ENCODE measurements at places on chromosomes 5 and 9. TPM values are rescaled to one million over a fixed set of nuclear protein-coding genes. Genes with fewer than 3 reads are reported as not detected.

GRCh38 chr9:77005216-77005615 lies 14.2 kb upstream of the FOXB2 start:
- DNase-seq, result no peak

- no peak for DNase-seq
Observed at GRCh38 chr5:67095346-67096171, 101.0 kb downstream of the CD180 start.

- DNase-seq, result peak; percentile 10
Observed at GRCh38 chr9:98707166-98708102, 1.3 kb downstream of the GABBR2 start.

GRCh38 chr9:88388886-88389605 lies 802 bp downstream of the SPIN1 start:
- no peak for DNase-seq

DNA sequence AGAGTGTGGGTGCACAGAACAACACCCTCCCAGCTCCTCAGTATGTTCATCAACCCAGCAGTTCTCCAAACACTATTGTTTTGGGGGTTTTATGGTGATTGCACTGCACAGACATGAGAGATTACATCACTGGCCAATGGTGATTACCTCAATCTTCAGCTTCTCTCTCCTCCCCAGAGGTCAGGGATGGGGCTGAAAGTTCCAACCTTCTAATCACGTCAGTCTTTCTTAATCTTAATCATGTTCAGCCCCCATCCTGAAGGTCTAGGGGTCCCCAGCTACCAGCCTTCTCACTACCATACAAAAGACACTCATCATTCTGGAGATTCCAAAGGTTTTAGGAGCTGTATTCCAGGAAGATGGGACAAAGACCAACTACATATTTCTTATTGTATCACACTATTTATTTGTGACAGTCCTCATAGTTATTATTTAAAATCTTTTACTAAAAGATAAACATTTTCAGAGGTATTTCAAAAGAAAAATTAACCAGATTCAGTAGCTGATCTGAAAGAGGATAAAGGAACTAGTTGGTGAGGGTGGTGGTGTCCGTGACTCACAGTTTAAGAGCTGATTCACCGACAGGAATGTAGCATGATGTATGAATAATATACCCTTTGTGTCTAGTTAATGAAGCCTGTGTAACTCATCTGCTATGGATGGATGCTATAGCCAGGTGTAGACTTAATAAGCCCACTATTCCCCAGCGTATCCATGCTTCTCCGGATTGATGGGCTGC lies 35.6 kb downstream of the RASEF start:
- peak; percentile 89 for DNase-seq

The ACOT12 gene
- total RNA-seq, result not detected

GRCh38 chr5:3104429-3105060 lies 353.1 kb upstream of the IRX2 start:
- DNase-seq, result no peak

DNA sequence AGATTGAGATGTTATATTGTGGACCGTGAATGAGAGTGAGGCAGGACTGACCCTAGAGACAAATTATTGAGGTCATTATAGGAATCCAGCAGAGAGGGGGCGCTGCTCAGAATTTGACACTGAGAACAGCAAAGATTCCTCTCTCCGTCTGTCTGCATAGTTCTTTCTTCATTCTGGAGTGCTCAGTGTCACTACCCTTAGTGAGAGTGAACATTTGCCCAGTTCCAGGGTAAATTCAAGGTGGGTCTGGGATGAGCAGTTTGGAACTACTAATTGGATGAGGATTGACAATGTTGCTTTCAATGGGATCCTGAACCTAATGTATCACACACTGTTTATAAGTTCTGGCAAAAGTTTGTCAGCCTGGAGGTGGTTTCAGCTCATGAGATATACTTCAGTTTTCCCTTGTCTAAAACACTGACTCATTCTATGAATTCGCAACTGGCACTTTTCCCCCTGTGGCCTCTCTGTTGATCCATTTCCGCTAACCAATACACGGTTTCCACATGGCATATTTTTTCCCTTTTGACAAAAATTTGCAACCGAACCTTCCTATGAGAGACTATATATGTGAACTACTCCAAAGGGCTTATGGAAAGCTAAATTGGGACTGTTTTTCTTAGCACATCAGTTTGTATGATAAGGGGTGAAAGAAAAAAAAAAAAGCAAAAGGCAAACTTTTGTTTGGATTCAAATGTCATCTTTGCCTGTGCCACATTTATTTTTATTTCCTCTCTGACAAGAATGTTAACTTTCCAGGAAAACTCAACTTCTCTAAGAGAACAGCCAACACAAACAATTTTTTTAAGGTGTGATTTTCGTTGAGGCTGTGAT lies 1240.7 kb upstream of the WWC1 start:
- DNase-seq, result no peak

DNA sequence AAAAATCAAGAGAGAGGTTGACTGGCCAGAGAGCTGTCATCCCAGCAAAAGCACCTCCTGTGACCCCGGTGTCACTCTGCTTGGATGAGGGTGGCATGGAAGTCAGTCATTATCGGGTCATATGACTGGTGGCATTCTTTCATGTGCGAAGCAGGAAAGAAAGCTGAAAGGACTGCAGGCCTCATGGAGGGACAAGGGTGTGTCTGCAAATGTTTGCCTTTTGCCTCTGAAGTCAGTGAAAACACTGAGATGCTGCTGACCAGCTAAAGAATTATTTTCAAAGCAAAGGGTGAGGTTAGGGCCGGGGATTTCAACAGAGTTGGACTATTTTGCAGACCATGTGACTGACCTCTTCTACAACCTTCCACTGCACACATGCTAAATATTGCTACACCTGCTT lies 298.3 kb downstream of the CSNK1G3 start:
- no peak for DNase-seq

DNA sequence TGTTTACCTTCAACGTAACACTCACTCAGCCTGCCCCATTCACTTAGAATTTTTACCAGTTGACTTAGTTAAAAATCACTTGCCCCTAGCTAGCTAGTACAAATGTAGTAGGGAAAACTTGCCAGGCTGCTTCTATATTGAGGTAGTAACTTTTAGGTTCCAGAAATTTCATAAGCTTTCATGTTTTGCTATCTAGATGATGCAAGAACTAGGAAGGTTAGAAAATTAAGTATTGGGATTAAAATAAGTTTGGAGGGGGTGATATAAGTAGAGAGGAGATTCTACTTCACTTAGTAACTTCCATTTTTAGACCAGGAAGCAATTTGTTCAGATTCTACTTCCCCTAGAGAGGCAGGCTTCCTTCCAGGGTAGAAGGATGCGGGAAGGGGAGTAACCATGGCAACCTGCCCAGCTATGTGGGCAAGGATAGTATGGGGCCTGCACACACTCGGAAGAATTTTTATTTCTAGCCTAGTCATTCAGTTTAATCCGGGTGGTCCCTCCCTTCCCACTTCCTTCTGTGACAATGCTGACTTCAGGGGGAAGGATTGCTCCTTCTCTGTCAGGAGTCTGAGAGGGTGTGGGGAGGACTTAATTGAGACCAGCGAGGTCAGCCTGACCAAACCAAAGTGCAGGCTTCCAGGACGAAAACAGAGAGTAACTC lies 4.2 kb downstream of the DAB2 start:
- no peak for DNase-seq

GRCh38 chr5:53416144-53416738 lies 64.2 kb upstream of the FST start:
- DNase-seq, result no peak

DNA sequence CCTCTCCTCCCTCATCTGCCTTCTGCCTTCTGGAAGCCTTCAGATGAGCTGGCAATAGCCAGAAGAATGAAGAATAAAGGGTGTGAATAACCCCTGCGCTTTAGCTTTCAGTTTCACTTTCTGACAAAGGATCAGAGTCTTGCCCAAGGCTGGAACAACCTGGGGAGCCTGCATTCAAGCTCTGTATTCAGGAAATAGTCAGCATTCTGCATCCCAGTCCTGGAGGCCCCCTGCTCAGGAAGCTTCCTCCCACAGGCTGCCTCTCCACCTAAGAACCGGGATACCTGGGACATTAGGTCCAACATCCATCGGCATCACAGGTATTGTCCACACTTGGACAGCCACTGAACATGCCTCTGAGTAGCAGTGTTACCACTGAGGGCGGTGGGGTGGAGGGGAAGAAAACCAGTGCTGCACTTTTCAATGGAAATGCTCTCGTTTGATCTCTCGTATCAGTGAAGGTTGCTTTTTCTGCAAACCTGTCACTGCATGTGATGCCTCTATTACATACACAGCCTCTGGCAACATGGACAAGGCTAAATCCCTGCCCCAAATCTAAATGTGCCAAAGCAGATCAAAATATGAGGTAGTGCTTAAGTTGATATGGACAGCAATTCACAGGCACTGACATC lies 39.8 kb upstream of the ACO1 start:
- no peak for DNase-seq

The C9orf50 gene
- not detected for total RNA-seq
